ENCODE measurements at places on chromosomes 1 and 21. TPM values are rescaled to one million over a fixed set of nuclear protein-coding genes. Genes with fewer than 3 reads are reported as not detected.

Gene SERPINC1
- total RNA-seq = 0.29 TPM

Gene PRMT2
- 60.9 TPM for total RNA-seq

Gene OR2L13
- not detected for total RNA-seq

Gene CLCA4
- 426 TPM for total RNA-seq

Gene LYPD8
- 40.8 TPM for total RNA-seq

Gene SYCP1
- not detected for total RNA-seq

Gene CR1L
- not detected for total RNA-seq

Gene BCL2L15
- total RNA-seq = 116 TPM

Gene ZNF683
- total RNA-seq = 0.47 TPM

Gene KCNK1
- total RNA-seq = 48.0 TPM

Gene SH2D5
- not detected for total RNA-seq

Gene KCNA3
- 0.93 TPM for total RNA-seq

Gene SAMSN1
- 5.1 TPM for total RNA-seq

Gene S1PR1
- total RNA-seq = 4.4 TPM

Gene RNF186
- total RNA-seq = 43.0 TPM

Gene C1orf141
- total RNA-seq = not detected

Gene TDRD5
- total RNA-seq = 2.4 TPM

Gene PTPN14
- 11.8 TPM for total RNA-seq

Gene RBP7
- 1.6 TPM for total RNA-seq

Gene NBPF4
- 0.37 TPM for total RNA-seq

Gene KCND3
- 0.94 TPM for total RNA-seq

Gene A3GALT2
- total RNA-seq = not detected

All from colonic mucosa (tissue), 4 donors.